ENCODE measurements at places on chromosomes 13 and 19.

DNA sequence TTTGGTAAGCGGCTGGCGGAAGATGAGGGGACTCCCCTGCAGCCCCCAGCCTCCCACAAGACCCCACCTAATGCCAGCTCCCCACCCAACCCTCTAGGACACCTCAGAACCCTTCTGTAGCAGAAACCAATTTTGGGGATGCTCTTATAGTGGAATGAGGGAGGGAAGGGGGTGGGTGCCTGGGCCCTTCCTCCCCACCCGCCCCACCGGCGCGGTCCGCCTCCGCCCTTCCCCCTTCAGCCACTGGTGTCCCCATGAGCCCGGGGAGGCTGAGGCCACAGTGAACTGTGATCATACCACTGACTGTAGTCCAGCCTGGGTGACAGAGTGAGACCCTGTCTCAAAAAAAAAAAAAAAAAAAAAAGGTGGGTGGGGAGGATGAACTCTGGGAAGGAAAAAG lies 16.2 kb downstream of the TLE6 start:
- DNase-seq = no peak

- no peak for DNase-seq
Observed at GRCh38 chr19:6023085-6023682, 45.2 kb upstream of the RANBP3 start.

DNA sequence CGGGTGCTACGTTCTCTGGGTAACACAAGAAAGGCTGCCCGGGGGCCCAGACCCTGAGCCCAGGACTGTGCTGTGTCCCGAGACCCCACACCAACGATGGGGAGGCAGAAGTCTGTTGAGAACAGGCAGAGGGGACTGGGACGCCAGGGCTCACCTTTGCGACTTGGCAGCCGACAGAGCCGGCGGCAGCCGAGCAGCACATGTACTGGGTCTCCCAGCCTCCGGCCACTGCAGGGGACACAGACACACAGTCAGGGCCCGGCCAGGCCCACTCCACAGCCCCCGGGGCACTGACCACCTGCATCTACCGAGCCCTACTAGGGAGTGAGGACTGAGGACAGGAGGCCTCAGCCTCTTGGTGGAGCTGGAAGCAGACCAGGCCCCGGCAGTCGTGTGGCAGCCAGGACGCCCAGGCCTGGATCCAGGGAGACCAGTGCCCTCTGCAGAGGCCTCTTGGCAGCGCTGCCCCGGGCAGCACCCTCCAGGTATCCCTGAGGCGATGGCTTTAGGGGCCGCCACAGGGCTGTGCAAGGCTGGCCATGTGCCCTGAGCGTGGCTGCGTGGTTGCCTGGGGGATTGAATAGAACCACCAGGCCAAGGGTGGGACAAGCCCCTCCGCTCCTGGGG lies 5.6 kb upstream of the ATP8B3 start:
- DNase-seq = no peak

DNA sequence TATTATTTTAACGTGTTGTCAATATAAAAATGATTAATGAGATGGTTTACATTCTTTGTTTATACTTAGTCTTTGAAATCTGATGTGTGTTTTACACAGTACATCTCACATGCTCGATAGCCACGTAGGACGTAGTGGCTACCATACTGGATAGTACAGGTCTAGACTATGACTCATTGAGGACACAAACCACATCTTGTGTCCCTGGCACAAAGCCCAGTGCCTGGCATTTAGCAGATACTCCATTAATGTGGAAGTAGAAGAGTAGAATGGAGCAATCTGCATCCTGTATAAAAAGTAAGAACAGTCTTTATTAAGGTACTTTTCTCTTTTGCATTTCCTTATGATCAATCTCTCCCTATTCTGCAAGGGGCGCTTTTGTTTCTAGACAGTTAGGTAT lies 49.0 kb upstream of the FRY start:
- no peak for DNase-seq

DNA sequence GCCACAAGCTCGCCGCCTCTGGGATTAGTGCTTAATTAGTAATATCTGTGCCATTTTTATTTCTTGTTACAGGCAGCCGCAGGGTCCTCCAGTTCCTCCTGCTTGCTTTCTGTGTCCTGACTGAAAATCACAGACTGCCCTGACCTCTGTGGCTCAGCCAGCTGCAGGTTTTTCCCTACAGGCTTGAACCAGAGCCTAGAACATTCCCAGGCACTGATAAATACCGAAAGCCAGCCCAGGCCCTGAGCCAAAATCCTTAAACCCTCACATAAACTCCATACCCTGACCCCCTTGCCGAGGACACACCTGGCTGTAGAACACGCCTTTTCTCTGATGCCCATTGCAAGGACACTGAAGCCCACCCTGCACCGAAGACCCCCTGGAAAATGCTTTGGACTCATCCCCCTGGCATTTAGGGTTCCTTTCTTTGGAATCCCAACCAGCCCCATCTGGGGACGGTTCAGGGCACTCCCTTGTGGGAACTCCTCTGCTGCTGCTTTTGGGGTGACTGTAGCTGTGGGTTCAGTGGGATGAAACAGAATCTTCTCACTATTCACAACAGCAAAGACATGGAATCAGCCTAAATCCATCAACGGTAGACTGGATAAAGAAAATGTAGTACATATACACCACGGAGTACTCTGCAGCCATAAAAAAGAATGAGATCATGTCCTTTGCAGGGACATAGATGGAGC lies 15.5 kb downstream of the DPP9 start:
- no peak for DNase-seq

GRCh38 chr19:41411968-41412265 lies 14.3 kb downstream of the BCKDHA start:
- DNase-seq = no peak

DNA sequence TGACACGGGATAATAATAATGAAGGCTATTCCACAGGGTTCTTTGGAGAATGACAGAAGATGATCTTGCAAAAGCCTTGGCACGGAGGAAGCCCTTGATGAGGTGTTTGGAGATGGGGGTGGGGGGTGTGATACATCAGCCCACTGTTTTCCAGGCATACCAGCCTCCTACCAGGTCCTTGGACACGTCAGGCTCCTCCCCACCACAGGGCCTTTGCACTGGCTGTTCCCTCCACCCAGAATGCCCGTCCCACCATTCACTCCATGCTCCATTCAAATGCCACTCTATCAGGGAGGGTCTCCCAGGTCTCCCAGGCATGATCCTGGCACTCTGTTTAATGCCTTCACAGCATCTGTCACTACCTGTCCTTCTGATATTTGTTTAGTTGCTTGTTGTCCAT lies 2.7 kb downstream of the WIZ start:
- DNase-seq = no peak

- DNase-seq = no peak
Observed at GRCh38 chr19:29662604-29663404, 2.5 kb upstream of the PLEKHF1 start.

DNA sequence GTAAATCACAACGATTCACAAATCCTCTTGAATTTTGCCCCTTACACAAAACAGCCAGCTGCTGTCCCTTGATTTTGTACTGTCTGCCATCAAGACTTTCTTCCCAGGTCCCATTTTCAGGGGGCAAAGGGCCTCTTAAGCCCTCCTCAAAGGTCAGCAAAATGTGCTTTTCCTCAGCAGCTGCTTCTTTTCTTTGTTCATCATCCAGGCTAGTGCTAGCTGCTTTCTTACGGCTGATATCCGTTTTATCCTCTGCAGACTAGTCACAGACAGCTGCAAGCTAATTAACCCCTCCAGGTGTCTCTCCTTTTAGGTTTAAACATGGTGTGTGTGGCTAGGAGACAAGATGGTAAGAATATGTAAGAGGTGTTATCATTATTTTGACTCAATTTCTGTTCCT lies 90.9 kb downstream of the NALCN start:
- no peak for DNase-seq

GRCh38 chr13:98599502-98600328 lies 22.8 kb upstream of the STK24 start:
- no peak for DNase-seq

GRCh38 chr19:40466985-40467734 lies at the start of gene SPTBN4:
Gene SPTBN4, plus strand, starts transcription at chr19:40467001. Its CDS starts 5,621 bp downstream, at chr19:40472622.
- no peak for DNase-seq

DNA sequence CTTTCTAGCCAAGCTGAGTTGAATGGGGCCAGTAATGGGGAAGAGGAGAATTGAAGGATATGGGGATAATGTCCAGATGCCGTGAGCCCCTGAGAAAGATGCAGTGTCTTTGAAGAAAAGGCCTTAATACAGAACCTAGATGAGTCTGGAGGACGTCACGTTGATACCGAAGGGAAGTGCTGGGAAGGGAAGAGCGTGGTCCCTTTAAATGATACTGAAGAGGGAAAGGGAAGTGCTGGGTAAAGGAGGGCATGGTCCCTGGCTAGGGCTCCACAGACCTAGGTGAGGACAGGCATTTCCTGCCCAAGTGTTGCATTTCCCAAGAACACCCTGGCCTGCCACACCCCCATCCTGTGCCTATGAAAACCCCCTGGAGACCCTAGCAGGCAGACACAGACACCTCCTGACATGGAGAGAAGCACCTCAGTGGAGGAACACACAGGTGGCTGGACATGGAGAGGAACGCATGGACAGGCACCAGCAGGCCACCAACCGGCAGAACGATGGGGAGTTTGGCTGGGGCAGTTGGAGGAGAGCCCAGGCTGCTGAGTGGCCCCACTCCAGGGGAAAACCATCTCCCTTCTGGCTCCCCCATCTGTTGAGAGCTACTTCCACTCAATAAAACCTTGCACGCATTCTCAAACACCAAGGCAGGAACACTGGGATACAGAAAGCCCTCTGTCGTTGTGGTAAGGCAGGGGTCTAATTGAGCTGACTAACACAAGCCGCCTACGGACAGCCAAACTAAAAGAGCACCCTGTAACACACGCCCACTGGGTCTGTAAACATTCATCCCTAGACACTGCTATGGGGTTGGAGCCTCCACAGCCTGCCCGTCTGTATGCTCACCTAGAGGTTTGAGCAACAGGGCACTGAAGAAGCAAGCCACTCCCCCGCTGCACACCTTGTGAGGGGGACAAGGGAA lies 34.9 kb upstream of the POMP start:
- DNase-seq = no peak

DNA sequence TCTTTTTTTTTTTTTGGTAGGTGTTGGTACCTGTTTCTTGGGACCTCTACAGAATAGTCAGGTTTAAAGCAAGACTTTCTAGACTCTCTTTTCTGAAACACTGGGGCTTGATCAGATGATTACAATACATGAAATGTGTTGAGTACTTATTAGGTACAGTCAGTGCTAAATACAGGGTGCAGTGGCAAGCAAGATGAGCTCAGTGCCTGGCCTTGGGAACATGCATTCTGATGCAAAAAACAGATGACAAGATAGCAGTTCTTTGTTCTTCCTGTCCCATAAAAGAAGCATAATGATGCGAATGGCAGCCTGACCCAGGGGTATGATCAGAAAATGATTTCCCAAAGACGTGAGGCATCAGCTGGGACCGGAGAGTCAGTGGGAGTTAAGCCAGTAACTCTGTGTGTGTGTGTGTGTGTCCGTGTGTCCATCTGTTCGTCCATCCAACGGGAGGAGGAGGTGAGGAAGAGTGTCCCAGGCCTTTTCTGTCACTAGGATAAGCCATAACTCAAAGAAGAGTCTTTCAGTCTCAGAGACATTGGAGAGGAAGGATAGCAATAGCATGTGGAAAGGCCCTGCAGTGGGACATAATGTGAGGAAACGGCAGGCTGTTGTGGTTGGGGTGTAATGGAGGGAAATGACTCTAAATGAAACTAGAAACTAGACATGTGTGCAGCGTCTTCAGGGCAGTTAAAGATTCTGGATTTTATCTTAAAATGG lies 32.2 kb downstream of the SLAIN1 start:
- no peak for DNase-seq

GRCh38 chr19:13958043-13958442 lies 5.7 kb downstream of the DCAF15 start:
- no peak for DNase-seq

DNA sequence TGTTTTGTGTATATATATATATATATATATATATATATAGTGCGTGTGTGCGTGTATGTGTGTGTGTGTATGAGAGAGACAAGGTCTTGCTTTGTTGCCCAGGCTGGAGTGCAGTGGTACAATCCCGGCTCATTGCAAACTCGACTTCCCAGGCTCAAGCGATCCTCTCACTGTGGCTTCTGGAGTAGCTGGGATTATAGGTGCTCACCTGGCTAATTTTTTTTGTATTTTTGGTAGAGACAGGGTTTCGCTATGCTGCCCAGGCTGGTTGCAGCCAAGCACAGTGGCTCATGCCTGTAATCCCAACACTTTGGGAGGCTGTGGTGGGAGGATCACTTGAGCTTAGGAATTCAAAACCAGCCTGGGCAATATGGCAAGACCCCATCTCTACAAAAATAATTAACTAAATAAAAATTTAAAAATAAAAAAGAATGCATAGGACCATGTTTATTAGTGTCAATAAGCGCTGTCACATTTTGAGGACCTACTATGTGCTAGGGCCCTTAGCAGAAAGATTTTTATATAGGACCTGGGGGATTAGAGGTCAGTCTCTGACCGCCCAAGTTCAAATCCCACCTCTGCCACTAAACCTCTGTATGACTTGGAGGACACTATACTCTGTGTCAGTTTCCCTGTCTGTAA lies 1.8 kb downstream of the PVR start:
- DNase-seq = no peak

GRCh38 chr19:53864308-53864836 lies 3.3 kb upstream of the MYADM start:
- no peak for DNase-seq

DNA sequence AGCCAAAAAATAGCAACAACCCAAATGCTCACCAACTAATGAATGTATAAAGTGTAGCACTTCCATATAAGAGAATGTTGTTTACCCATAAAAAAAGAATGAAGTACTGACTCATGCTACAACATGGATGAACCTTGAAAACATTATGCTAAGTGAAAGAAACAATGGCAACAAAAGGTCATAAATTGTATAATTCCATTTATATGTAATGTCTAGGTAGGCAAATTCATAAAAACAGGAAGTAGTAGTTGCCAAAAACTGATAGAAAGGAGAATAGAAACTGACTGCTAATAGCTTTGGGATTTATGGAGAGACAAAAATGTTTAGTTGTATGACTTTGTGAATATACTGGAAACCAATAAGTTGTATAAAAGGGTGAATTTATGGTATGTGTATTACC lies 21.6 kb downstream of the MYCBP2 start:
- DNase-seq = no peak

GRCh38 chr19:58296104-58296503 lies 9.1 kb upstream of the ERVK3-1 start:
- DNase-seq = no peak

DNA sequence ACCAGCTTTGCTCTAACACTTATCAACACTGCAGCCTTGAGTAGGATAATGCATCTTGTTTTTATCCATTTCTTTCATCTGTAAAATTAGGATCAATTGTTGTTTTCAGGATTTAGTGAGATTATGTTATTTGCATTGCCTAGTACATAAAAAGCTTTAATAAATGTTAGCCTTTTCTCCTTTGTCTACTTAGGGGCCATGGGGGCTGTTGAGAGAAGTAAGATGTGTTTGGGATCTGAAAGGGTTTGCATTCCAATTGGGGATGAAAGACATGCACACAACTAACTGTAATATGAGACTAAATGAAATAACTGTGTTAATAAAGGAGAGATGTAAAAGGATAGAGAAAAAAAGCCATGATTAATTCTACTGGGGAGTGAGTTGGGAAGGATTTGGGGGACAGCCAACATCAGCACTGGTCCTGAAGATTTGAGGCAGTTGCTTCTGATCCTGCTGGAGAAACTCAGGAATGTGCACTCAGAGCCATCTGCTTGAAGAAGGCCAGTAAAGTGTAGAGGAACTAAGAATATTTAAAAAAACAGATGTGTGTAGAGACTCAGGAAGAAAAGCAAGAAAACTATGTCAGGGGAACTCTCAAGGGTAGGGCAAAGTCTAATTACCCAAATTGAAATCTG lies 236.3 kb downstream of the OLFM4 start:
- DNase-seq = no peak

All from CMK (cell line).